ENCODE measurements at places on chromosomes 4 and X. TPM values are rescaled to one million over a fixed set of nuclear protein-coding genes. Genes with fewer than 3 reads are reported as not detected.

DNA sequence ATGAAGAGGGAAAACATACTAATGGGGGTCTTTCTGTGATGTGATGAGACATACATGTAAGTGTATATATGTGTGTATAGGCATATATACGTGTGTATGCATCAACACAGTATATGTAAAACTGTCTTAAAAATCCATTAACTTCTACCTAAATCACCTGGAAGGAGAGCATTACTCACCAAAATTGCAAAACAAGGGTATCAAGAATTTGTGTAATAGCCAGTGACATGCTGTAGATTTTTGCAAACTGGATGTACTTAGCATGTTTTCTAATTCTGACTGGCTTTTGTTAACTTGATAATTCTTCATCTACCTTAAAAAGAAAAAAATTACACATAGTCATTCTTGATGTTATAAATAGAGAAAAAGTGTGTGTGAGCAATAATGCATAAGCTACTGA lies 104.7 kb downstream of the PRRG1 start:
- no peak for DNase-seq

GRCh38 chr4:78481180-78481579 lies 70.4 kb upstream of the ANXA3 start:
- DNase-seq, result no peak

- peak; percentile 38 for DNase-seq
Measured at GRCh38 chrX:150683536-150684146, 9.6 kb upstream of the MTMR1 start.

- DNase-seq, result no peak
Measured at GRCh38 chr4:106496061-106496460, 127.5 kb upstream of the GIMD1 start.

DNA sequence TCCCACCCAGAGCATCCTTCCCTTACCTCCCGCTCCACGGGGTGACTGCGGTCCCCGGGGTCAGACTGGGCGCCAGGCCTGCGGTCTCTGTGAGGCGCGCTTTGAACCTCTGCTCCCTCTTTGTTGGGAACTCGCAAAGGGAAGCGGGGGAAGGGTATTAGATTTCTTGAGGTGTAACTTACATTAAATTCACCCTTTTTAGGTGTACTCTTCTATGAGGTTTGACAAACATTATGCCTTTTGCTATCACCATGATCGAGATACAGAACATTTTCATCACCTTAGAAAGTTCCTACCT lies 569 bp downstream of the DCK start:
- no peak for DNase-seq

DNA sequence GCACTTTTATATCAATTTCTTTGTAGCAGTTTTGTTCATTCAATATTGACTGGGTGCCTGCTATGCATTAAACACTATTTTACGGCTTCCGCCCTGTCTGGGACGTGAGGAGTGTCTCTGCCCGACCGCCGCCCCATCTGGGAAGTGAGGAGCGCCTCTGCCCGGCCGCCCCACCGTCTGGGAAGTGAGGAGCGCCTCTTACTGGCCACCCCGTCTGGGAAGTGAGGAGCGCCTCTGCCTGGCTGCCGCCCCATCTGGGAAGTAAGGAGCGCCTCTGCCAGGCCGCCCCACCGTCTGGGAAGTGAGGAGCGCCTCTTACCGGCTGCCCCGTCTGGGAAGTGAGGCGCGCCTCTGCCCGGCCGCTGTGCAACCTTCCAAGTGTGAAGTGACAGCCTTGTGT lies 68.1 kb downstream of the RPS3A start:
- no peak for DNase-seq

DNA sequence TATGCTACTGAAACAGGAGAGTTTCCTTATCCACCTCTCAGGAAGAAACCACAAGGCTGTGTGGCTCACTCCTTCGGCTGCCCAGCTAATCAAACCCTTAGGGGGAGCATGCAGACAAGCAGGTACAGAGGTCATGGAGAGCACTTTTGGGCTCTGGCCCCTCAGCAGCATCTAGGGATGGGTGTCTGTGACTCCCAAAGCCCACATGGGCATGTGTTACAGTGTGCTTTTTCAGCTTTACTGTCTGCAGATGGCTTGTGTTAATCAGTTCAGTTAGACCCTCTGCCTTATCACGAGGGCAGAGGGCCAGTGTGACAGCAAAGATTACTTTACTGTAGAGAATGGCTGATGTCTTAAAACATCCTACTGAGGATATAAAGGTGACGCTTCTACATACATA lies 447.4 kb downstream of the PCDH10 start:
- DNase-seq, result no peak

GRCh38 chrX:25597551-25597950 lies 540.6 kb upstream of the MAGEB18 start:
- no peak for DNase-seq

GRCh38 chr4:152368001-152368400 lies 167.9 kb downstream of the FBXW7 start:
- no peak for DNase-seq

SPANXC gene
- not detected for total RNA-seq

PRR32 gene
- total RNA-seq, result not detected

DNA sequence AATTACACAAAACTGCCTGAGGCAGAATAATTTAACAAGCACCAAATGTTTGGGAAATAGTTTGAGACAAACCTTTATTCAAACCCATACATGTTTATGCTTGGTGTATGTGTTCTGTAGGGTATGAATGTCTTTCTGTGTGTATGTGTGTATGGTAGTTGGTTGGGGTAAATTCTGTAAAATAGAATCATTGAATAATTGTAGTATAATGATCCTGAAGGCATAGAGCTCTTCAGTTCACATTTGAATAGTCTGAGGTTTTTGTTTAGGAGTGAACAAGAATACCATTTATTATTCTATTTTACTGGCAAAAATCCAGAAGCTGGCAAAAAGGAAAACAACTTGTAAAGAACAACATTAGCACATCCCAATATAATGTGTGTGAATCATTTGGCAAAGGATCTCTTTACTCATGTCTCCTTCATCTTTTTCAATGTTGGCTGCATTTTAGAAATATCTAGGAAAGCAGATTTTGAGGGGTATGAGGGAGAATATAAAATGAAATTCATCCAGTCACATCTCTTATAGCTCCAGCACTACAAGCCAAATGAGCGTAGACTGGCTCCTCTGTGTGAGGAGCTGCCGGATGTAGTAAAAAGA lies 360.0 kb downstream of the CHIC1 start:
- DNase-seq, result no peak

GAGE12E gene
- total RNA-seq, result not detected

DNA sequence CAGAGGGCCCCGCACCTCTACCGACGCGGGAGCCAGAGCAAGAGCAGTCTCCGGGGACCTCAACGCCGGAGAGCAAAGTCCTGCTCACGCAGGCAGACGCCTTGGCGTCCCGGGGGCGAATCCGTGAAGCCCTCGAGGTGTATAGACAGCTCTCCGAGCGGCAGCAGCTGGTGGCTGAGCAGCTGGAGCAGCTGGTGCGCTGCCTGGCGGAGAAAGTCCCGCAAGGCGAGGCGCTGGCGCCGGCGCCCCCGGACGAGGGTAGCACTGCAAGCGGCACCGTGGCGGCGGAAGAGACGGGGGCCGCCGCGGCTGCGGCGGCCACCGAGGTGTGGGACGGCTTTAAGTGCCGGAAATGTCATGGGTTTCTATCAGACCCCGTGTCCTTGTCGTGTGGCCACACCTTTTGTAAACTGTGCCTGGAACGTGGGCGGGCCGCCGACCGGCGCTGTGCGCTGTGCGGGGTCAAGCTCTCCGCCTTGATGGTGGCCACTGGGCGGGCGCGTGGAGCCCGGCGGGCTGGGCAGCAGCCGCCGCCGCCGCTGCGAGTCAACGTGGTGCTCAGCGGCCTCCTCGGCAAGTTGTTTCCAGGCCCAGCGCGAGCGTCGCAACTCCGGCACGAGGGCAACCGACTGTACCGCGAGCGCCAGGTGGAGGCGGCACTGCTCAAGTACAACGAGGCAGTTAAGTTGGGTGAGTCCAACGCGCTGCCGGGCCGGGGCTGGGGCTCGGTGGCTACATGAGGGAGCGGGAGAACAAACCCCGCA lies 672 bp downstream of the LONRF3 start:
- peak; percentile 63 for DNase-seq

DNA sequence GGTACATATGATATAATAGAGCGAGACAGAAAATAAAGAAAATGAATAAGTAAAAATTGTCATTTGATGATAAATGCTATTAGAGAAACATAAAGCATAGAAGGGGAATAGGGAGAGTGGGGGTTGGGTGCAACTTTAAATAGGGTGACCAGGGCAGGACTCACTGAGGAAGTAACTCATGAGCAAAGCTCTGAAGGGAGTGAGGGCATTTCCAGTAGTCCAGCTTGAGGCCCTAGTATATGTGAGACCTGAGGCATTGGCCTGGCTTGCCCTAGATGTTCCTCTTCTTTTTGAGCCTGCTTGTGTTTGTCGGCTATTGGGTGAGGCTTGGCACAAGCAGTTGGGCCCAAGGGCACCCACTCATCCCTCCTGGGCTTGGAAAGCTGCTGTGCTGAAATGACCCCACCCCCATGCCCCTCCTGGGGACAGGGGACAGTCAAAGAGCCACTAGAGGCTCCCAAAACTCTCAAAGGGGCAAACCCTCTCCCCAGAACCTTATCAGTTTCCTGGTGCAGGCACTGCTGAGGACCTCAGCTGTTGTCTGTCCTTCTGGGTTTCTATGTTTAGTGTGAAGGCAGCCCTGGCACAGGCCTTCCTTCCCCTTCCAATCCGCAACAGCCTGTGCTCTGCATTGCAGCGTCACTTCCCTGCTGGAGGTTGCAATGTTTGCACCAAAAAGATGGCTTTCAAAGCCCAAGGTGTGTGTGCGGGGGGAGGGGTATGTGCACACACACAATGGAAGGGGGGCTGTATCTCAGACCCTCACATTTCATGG lies 40.1 kb downstream of the APLN start:
- no peak for DNase-seq

- DNase-seq, result no peak
Measured at GRCh38 chr4:121728798-121729226, 32.0 kb upstream of the ANXA5 start.

GPR78 gene
- 0.16 TPM for total RNA-seq

DNA sequence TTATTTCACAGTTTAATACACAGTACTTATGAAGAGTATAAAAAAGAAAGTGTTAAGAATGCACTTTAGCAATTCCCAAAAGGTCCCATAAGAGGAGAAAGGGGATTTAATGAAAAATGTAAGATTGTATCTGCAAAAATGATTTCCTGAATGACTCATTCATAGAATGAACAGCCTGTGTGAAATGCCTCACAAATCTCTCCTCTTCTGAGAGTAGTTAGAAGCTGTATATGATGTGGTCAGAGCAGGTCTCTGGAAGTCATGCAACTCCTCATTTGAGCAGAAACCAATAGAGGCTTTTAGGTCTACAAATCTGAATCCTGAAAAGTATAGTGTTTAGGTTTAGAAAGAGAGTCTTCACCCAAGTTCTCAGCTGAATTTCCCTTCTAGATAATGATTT lies 381.3 kb upstream of the INTU start:
- no peak for DNase-seq

CENPVL1 gene
- total RNA-seq, result not detected

FAM149A gene
- 5.1 TPM for total RNA-seq

- no peak for DNase-seq
Measured at GRCh38 chr4:159046683-159047082, 56.2 kb upstream of the RAPGEF2 start.

DNA sequence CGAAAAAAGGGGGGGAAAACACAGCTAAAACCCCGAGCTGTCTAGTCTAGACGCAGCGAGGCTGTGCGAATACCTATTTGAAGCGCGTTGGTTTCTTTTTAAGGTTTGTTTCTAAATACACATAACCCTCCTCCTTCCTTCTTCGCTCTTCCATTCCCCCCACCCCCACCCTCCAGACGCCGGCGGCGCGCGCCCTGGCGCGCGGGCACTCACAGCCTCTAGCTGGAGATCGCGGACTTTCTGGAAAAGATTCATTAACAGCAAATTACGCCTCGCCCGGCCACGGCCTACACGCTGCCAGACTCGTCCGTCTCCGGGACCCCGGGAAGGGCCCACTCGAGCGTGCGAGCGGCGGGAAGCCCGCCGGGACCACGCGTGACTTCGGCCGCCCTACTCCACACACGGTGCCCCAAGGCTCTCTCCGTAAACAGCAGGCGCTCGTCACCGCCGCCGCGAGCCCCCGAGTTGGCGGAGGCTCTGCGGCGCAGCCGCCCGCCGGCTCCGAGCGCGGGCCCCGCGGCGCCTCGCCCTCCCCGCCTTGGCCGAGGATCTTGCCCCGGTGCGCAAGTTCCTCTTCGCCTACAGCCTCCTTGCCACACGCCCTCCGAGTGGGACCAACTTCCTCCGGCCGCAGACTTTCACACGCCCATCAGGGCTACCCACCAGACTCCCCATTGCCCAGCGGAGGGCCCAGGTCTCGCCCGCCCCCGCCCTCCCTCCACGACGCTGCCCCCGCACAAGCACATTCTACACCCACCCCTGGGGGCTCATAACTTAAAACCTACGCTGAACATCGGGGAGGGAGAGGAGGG lies 2.0 kb downstream of the BCOR start:
- DNase-seq, result no peak

DNA sequence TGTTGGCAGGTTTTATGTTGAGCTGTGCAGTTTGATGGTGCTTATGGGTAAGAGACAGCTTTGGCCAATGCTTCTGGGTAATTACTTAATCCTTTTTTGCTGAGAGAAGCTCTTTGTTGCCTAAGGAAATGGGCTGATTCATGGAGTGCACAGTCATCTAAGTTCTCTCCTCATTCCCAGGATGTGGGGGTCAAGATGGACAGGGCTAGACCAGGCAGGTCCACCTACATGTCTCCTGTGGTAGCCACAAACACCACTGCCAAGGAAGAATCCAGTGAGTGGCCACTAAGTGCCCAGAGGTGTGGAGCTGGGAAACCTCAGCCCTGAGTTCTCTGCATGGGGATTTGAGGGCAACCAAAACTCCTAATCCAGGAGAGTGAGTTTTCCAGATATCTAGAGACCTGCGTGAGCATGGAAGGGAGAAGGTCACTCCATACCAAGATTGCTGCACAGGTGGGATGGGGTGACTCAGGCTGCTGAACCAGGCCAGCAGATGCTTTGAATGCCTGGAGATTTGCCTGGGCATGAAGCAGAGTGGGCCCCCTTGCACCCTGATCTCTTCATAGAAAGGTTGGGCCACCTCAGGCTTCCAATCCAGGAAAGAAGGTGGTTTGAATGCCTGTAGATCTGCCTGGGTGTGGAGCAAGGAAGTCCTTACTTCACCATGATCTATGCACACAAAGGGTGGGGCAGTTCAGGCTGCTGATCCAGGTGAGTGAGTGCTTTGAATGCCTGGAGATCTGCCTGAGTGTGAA lies 234.8 kb upstream of the GNPDA2 start:
- DNase-seq, result no peak

ARHGAP36 gene
- not detected for total RNA-seq

FATE1 gene
- total RNA-seq, result not detected

GRCh38 chrX:147894366-147894963 lies 17.3 kb upstream of the FMR1 start:
- no peak for DNase-seq

DNA sequence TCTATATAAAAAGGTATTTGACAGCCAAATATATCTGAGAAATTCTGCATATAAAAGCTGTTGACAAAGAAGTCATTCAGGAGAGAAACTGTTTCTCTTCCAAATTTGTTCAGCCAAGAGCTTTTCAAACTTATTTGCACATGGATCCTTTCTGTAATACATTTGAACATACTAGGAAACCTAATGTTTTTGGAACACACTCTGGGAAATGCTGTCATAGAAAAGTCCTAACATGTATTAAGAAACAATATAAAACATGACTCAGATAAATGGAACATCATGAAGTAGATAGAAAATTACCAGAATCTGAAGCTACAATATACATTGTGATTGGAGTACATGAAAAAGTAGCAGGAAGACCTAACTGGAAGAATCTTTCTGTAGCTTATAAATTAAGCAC lies 781.5 kb upstream of the EPHA5 start:
- DNase-seq, result no peak

FREM3 gene
- not detected for total RNA-seq

GRCh38 chrX:107470198-107470597 lies 20.7 kb downstream of the FRMPD3 start:
- DNase-seq, result no peak

Measured in activated naive CD4-positive, alpha-beta T cell treated with anti-CD3 and anti-CD28 coated beads, Interleukin-2, amount 50 U/mL, for 72 hours (primary cell).